Suppressor macrophage treated with lipopolysaccharide for 1 hour (primary cell): ENCODE measurements at places on chromosomes 7 and 10.

GRCh38 chr7:91655656-91656055, 224.8 kb downstream of the MTERF1 start:
- DNase-seq, result no peak

GRCh38 chr10:114852197-114852596, 30.6 kb downstream of the FHIP2A start:
- no peak for DNase-seq

DNA sequence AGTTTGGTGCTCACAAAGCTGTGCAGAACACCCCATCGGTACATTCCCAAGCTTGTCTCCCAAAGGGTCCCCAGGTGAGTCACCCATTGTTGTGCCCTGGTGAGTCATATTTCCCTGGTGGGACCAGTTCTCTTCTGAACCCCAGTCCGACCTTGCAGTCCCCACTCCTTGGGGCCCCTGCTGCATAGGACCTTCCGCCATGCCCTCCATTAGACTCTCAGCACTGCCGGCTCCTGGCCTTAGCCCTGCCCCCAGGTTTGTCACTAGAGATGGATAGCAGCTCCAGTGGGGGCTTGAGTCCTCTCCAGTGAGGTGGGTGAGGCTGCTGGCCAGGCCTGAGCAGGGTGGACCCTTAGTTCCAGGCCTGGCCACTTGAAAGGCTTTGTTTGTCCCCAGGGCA, 80.5 kb upstream of the MKI67 start:
- DNase-seq, result no peak

- DNase-seq, result no peak
Observed at GRCh38 chr10:28768227-28768626, 90.9 kb downstream of the BAMBI start.

DNA sequence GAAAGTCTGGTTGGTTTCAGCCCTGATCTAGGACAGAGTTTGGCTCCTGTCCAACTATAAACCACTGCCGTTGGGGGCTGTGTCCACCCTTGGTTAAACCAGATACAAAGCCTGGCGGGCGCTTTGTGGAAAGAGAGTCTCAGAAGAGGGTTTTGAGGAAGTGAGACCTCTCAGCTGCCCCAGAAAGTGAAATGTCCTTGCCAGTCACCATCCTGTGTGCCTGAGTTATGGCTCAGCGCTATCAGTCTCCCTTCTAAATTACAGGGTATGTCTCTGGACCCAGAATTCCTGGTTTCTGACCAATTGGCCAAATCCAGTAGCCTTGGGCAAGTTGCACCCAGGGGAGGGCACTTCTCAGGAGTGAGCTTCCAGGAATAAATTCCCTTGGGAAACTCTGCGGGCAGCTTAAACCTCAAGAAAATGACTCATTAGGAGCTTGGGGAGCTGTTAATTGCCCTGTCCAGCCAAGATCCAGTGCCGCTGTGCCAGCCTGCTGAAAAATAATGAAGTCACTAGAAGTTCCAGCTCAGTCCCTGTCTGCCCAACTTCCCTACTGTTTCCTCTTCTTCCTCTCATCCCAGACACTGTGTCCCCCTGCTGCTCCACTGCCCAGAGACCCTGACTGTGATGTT, 66.7 kb upstream of the PDZD8 start:
- peak; percentile 76 for DNase-seq

DNA sequence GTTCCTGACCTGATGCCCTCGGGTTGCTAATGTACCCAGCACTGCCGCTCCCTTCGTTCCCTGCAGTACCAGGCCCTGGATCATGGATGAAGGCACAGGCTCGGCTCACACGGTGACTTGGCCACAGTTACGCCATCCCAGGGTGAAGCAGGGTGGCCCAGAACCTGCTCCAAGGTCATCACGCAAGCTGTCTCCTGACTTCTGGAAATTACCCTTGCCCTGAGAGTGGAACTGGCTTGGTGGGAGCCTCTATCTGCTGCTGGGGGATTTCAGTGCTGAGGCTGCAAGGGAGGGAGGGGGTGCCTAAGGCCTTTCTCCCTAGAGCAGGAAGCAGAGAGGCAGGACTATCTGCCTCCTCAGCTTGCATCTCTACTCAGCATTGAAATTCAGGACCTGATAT, 36.6 kb downstream of the FIGNL1 start:
- no peak for DNase-seq

DNA sequence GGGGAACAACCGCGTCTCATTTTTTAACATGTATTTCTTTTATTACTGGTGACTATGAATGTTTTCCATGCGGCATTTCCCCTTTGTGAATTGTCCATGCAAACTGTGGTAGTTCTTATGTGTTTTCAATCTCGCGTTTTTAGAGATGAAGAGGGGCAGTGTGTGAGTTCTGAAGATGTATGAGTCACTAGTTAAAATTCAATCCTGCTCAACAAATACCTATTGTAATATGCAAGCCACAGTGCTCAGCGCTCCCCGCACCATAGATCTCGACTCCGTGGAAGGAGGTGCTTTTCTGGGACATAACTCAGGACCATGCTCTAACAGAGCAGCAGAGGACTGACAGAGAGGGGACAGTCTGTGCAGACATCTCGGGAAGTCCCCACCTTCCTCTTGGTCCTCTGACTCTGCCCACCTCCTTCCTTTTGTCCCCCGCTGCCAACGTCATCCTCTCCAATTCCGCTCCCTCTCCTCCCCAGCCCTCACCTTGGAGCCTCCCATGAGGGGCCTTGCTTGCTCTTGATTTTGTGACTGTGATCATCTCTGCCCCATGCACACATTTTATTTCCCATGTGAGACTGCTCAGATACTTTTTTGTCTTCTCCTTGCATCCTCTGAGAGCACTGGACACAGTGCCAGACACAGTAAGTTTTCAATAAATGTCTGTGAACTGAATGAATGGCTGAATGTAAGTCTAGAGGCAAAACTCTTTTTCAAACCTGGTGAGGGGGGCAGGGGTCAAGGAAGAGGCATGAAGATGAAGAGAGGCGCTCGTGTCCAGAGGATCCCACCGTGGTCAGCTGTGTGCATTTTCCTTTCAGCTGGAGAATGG, 42.7 kb upstream of the PLEKHA1 start:
- peak; percentile 12 for DNase-seq

DNA sequence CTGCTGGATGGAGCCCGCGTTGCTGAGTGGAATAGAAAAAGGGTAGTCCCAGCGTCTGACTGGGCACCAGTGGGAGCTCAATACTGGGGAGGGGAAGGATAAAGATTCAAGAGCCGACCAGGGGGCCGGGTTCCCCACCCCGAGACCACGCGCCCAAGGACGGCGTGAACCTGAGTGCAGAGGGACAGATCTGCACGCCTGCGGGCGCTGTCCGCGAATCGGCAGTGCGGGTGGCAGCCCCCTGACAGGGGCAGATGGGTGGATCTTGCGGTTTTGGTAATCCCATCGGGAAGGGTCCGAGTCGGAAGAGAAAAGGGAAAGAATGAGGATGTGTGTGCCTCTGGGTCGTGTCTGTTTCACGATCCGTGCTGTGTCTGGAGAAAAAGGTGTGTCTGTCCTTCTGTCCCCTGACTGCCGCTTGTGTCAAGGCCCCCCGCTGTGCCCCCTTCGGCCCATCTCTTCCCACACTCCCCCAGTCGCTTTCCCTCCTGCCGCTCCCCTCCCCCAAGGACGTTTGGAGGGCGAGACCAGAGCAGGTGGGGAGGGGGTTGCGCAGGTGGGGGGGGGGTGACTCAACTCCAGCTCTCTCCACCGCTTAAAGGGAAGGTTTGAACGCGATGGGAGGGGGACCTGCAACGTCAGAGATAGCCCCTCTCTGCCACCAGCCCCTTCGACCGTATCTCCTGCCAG, 734 bp upstream of the VGF start:
- no peak for DNase-seq

DNA sequence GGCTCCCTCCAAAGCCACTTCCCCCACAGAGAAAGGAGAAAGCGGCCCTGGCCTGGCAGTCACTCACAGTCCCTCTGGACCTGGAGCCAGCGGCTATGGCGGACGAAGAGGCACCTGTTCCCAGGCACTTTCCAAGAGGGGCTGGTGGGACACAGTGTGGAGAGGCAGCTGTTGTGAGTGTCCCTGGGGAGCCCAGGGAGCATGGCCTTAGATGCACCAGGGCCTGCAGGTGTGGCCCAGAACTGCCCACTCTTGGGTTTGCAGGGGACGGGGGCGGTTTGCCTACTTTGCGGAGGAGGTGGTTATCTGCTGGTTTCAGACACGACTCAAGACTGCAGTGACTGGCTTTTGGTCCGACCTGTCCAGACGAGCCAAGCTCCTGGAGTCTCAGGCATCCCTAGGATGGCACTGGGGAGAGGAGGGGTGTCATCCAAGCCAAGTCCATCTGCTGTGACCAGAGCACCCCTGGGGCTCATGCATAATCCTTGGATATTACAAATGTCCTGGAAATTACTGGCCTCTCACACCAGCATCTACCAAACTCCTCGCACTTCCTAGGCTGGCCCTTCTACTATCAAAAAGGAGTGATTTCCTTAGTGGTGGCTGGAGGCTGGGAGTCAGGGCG, 18.4 kb downstream of the CTBP2 start:
- no peak for DNase-seq

- DNase-seq, result peak; percentile 22
Observed at GRCh38 chr10:18713077-18713476, 53.8 kb downstream of the ARL5B start.

DNA sequence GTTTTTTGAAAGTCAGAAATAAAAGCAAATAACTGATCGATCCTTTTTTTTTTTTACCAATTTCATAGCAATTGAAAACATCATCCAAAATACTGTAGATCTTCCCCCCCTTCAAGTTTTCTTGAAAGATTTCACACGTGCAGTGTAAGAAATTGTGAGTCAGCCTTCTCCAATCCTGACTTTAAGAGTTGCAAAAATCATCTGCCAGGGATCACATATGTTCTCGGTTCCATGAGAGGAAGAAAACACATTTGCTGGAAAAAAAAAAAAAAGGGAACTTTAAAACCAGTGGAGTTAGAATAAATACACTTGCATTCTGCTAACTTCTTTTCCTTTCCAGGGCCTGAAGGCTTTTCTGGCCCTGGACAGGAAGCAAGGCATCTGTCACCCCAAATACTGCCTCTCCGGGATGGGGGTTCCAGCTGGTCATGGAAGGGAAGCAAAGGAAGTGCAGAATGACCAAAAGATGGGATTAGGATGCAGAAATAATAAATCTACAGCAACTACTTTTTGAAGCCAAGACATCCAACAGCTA, 198.4 kb upstream of the KIAA1217 start:
- DNase-seq, result no peak

DNA sequence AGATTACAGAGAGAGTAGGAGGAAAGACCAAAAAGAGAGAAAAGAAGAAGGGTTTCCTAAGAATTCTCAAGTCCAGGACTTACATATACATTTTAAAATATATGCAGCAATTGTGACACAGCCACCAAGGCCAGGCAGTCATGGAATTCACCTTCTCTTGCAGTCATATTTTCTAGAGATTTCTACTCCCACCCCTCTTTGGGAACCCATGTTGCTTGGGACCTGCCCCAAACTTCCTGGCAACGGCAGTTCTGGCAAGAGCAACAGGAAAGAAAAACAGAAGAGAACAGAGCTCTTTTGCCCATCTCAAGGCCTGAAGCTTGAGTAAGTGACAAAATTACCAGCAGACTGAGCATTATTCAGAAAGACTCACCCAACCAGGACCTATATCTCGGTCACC, 128.3 kb upstream of the ASAH2 start:
- peak; percentile 51 for DNase-seq

- no peak for DNase-seq
Observed at GRCh38 chr7:151490456-151491105, 29.1 kb downstream of the RHEB start.

GRCh38 chr7:41738806-41739205, 35.9 kb upstream of the INHBA start:
- no peak for DNase-seq

DNA sequence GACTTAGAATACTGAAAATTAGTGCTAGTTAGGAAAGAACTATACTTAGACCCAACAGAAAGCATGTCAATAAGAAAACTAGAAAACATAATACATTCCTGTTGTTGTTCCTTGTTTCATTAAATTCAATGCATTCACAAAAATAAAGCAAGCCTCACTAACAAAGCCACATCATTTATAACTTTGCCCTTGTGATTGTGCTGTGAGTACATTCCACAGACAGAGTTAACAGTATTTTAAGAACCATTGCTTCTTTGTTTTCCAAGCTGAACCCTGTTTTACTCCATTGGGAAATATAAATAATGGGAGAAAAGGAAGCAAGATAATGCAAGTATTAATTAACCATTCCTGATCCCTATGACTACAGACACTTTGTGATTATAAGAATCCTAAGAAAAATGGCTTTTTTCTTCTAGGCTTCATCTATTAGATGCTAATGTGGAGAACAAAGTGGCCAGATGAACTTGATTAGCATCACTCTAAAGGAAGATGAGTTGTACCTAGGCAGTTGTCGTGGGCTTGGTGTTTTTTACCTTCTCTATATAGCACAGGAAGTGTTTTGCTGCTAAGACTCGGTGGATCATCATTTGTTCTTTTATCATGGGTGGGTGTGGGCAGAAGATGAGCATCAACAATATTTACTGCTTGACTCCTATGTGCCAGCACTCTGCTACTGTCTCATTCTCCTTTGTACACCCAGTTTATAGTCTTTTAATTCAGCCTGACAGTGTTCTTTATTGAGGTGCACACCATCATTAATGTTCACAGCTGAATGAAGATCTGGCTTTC, 34.2 kb upstream of the ZNRF2 start:
- DNase-seq, result no peak

DNA sequence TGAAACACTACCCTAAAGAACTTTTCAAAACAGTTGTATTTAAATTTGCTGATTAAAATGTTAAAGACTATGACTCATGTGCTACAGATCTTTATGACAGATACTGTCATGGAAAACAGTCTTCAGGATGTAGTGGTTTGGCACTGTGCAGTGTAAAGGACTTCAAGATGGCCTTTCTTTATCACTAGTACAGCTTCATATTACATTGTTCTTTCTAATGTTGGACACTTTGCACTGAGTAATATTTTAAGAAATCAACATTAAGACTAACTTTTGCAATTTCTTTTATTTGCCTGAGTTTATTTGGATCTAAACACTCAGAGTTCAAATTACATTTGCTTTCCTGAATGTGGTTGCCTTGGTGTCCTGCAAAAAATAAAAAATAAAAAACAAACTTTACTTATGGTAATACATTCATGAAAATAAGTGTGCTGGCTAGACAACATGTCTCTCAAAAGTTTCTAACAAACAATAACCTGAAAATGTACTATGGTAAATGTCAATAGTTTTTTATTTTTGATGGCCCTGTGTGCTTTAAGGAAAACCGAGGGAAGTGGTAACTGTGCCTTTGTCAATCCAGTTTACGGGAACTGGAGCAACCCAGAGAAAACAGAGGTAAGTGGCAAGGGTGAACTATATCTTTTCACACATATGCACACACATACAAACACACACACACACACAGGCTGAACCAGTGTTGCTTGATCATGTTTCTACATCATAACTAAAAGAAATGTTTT, 85.9 kb upstream of the PLXDC2 start:
- no peak for DNase-seq
